ENCODE measurements at places on chromosomes 4 and X.
A peak's percentile ranks its signal among the peaks of the same experiment; 100 is the strongest.

- no peak for DNase-seq
Measured at GRCh38 chr4:76058302-76058701, 16.2 kb upstream of the ART3 start.

DNA sequence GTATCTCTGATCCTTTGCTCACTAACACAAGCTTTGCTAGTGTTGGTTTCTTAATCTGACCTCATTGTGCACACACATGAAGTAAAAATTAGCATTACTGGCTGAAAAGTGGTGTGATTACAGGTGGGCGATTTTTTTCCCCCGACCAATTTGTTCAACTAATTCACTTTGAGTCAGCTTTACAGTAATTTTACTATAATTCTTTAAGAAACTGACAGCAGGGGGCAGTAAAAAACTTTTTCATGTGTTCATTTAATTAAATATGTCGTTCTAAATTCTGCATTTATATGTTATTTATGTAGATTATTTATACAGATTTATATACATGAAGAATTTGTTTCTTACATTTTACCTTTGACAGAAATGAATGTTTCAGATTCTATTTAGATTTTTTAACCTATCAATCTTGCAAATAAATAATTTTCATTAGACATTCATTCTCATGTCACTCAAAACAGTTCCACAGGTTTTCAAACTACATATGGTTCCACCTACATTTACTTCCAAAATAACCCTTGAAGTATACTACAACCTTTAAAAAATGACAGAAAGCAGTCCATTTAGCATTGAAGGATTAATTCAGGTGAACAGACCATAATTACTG, 17.5 kb downstream of the PALLD start:
- no peak for DNase-seq

- no peak for DNase-seq
Measured at GRCh38 chr4:104206784-104207183, 287.9 kb downstream of the CXXC4 start.

- no peak for DNase-seq
Measured at GRCh38 chr4:186878203-186878776, 154.6 kb upstream of the FAT1 start.

DNA sequence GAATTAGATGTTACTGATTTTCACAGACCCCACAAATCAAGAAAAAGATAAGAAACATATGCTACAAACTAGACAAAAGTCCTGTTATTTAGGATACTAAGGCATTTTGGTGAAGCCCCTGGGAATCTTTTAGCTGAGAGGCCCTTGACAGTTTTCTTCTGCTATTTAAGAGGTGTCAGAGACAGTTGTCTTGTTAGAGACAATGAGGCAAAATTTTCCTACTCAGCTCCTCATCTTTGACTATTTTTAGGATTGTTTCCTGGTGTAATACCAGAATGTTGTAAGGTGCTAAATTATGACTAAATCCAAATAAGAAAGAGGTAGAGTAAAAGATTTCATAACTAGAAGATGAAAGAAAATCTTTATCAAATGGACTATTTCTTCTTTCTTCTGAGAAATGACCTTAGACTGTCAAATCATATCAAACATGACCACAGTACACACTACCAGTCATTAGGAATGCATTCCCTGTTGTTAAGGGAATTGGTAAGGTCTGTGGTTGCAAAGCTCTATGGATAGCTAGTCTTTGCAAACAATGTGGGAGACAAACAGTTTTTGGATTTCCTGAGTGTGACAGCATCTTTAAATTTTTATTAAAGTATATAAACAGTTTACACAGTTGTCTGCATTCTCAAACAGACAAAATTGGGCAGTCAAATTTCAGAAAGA, 926.1 kb downstream of the ADGRL3 start:
- DNase-seq, result no peak

GRCh38 chr4:188396037-188396436, 256.8 kb downstream of the TRIML1 start:
- DNase-seq, result no peak

DNA sequence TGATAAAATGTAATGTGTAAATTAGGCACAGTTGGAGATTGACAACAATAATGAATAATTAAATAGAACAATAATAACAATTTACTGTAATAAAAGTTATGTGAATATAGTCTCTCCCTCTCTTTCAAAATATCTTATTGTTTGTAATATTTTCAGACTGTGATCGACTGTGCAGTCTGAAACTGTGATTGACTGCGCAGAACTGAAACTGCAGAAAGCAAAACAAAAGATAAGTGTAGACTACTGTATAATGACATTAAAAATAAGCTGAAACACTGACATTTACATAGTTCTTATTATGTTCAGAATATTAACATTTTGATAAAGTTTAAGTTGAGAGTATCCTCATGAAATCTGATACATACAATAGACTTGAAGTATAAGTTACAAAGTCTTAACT, 371.0 kb downstream of the CCSER1 start:
- no peak for DNase-seq

- no peak for DNase-seq
Measured at GRCh38 chrX:119399772-119400101, 601 bp downstream of the SLC25A43 start.

DNA sequence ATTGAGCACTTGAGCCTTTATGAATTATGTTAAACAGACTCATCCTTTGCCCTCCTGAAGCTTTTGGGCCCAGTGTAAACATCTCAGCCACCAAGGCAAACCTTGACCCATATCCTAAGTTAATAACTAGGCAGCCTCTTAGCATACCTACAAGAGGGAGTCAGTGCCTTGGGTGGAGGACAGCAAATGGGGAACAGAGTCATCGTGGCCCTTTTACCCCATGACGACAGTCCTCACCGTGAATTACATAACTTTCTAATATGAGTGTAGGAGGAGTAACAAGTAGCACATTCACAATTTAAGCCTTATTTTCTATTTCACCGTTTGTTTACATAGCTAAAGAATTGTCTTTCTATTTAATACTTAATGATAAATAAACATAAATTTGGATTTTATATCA, 16.8 kb downstream of the CLDN22 start:
- DNase-seq, result no peak

DNA sequence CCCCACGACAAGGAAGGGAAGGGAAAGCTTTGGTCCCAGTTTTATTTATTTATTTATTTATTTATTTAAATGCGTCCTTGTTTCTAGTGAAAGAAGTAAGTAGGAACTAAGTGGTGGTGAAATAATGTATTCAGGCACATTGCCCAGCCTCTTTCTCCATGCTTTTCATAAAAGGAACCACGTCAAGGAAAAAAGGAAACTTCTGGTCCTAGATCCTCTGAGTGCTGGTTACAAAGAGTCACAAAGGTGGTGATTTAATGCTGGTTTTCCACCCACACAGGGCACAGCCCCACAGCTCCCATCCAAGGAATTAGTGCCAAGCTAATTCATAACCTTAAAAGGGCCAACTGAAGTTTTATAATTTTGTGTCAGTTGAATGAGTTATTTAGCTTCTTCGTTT, 206.6 kb upstream of the GYPA start:
- no peak for DNase-seq

DNA sequence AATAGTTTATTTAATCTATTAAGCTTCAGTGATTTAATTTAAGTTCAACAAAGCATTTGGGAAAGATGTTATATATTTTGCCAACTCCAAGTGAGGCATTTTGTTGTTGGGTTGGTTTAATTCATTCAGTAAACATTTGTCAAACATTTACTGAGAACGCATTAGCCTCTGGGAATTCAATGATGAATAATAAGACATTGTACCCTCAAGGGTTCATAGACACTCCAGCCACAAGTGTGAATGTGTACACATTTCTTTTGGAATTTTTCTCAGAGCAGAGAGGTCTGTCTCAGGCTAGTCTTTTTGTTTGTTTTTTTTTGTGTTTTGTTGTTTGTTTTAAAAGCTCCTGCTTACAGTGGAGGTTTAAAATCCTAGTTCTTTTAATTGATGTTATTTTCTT, 203.9 kb downstream of the SOWAHB start:
- DNase-seq, result no peak

- DNase-seq, result no peak
Measured at GRCh38 chrX:39162322-39162735, 361.1 kb downstream of the MID1IP1 start.

DNA sequence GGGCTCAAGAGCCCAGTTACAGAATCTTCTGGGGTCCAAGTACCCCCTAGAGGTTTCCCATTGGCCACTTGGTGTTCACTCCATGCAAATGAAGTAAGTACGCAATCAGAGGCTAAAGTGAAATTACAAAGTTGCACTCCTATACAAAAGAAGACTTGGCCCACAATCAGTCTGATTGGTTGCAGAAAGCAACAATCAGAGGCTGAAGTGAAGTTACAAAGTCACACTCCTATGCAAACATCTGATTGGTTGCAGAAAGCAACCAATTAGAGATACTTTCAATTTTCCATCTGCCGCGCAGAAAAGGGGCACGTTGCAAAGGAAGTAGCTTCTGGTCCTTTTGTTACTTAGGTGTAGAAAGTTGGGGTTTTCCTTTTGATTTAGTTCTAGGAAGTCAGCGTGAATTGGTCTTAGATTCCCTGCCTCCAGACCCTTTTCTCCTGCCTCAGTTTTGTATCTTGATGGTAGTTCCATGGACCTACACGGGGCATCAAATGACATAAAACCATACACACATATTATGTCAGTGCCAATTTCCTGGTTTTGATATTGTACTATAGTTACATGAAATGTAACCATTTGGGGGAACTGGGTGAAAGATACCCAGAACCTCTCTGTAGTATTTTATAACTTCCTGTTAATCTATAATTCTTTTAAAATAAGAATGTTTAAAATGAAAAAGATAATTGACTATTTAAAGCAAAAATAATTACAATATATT, 12.4 kb upstream of the PIN4 start:
- no peak for DNase-seq

DNA sequence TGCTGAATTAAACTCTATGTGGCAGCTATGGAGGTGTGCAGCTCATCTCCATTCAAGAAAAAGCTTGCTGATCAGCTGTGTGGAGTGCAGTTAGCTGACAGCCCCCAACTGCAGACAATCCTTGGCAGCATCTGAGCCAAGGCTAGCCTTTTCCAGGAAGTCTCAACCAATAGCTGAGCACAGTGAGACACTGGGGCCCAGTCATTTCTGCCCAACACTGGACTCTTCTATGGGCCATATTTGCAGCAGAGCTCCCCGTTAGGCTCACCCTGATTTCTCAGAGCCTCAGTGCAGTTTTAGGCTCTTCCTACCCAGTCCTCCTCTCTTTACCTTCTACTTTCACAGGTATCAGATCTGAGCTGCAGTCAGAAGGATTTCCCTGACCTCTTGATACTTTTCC, 12.9 kb downstream of the DDX53 start:
- DNase-seq, result no peak

GRCh38 chr4:8831221-8832112, 40.2 kb downstream of the HMX1 start:
- DNase-seq, result peak; percentile 57

GRCh38 chrX:56564921-56565840, 1.8 kb downstream of the UBQLN2 start:
- no peak for DNase-seq

DNA sequence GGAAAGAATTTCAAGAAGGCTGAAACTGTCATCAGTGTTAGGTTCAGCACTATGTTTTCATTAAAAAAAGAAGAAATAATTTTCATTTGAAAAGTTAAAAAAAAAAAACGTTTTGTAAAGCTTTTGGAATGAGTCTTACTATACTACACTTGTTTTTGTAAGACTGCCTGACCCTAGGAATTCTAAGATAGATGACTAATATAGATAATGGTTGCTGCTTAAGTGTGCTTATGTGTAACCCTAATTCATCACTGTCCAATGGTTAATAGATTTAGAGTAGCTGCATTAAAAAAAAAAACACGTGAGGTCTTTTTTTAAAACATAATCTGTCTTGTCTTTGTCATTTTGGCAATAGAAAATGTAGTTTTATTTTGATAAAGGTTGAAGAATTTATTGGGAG, 323.2 kb downstream of the IL1RAPL1 start:
- no peak for DNase-seq

DNA sequence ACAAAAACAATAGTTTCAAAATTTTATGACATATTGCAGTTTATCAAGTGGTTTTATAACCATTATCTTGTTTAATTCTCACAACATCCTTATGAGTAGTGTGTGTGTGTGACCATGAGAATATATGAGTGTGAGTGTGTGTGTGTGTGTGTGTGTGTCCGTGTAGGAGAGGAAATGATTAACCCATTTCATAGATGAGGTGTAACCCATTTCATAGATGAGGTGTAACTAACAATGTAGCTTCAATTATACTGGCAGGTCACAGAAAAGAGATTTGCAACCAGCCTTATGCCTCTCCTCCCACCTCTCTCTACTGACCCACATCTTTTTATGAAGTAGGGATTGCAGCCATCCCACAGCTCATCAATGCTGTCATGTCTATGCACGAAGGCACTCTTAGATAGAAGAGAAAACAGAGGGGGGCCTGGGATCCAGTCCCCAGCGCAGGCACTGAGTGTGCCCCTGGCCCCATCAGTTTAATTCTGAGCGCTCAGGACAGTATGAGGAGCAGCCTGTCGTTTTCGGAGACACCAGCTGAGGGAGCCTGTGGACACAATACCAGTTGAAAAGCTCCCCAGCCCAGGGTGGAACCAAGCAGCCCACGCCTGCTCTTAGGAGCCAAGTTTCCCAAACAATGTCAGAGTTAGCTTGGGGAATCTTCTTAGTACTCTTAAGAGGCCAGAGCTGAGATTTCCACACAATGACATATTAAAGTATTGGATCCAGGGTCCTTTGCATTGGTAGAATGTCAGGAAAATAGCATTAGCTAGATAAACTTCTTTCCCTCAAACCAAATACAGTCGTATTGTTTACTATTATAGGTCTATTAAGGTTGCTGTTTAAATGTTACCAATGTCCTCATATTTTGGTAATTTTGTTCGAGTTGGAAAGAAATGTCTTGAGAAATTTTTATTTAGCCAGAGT, 88.6 kb downstream of the PALLD start:
- DNase-seq, result peak; percentile 90

GRCh38 chrX:67587946-67588624, 44.3 kb downstream of the AR start:
- DNase-seq, result no peak

DNA sequence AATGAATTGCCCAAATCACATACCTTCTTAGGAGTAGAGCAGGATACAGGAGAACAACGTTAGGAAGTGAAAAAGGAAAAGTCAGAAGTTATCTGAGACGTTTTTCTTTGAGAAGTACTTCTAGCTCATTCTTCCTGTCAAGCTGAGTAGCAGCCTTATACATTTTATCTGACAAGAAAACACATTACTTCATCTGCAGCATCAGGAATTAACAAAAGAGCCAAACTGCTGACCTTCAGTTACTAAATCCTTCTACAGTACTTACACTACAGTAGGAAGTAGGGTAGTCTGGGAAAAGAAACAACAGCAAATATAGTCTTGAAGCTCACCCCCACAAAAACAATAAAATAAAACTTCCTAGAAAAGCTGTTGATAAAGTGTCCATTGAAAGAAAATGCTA, 57.0 kb downstream of the ATP11C start:
- DNase-seq, result no peak

GRCh38 chr4:10139518-10139917, 22.9 kb upstream of the WDR1 start:
- no peak for DNase-seq

GRCh38 chrX:115702982-115703381, 142.0 kb downstream of the PLS3 start:
- no peak for DNase-seq

GRCh38 chr4:6719611-6720179, 3.7 kb downstream of the BLOC1S4 start:
- DNase-seq, result no peak
